Activated T-helper 1 cell treated with Interleukin-2 at 50 U/mL for 16 hours (primary cell): ENCODE measurements at places on chromosomes 16 and 17.

GRCh38 chr17:16215002-16215272 lies 397 bp downstream of the NCOR1 start:
- peak; percentile 19 for DNase-seq

- no peak for DNase-seq
Observed at GRCh38 chr17:69883120-69883519, 191.9 kb upstream of the KCNJ16 start.

DNA sequence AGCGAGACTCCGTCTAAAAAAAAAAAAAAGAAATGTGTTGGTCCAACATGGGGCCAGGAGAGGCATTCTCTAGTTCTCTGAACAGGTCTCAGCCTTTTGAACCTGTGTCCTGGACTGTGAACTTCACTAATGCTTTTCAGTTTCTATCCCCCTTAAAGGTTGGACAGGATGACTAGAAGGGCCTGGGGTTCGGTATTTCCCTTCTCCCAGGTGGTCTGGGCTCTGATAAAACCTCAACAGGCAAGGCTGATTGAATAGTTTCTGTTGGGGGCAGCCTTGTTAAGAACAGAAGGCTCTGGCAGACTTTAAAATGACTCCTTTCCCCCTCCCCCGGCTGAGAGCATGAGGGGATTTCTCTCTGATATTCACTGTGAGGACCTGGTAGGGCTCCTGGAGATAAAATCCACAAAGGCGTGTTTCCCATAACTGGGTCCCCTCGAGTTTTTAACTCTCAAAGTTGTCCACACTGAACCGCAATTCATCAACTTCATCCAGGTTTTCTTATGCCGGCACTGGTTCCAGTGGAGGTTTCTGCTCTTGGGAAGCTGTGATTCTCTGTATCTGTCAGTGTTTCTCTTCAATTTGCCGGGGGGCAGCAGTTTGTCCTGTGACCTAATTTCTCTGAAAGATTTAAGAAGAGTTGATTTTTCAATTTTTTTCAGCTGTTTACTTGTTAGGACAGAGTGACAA lies 91.3 kb downstream of the METRNL start:
- DNase-seq: no peak

DNA sequence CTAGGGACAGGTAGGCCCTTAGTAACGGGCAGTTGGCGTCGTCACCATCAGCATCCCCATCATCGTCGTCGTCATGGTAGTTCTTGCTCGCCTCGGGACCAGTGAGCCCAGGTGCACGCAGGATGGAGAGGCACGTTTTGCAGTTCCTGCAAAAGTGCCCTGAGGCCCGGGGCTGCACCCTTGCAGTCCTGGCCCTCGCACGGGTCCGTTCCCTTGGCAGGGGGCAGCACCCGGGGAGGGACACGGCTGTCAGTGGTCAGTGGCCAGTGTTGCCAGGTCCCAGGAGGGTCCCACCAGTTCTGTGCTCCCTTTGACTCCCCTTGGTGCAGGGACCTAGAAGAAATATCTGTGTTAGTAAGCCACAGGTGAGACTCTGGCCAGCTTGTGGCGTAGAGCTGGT lies 243.9 kb upstream of the CIBAR2 start:
- no peak for DNase-seq

DNA sequence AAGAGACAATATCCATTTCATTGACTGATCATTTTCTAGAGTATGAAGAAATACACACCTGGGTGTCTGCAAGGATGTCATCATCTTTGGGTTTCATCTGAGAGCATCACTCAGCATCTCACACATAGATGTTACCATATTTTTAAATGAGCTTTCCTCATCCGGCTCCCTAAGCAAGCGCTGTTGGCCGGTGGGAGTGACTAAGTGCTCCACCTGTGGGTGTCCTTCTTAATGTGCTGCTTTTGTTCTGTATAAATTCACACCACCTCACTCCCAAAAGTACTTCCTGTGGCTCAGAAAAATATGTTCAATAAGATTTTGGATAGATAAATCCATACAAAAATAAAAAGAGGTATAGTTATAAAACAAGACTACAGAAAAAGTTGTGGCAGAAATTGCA lies 7.4 kb downstream of the SSTR2 start:
- DNase-seq: no peak

- no peak for DNase-seq
Observed at GRCh38 chr16:49465661-49466528, 92.3 kb downstream of the C16orf78 start.

DNA sequence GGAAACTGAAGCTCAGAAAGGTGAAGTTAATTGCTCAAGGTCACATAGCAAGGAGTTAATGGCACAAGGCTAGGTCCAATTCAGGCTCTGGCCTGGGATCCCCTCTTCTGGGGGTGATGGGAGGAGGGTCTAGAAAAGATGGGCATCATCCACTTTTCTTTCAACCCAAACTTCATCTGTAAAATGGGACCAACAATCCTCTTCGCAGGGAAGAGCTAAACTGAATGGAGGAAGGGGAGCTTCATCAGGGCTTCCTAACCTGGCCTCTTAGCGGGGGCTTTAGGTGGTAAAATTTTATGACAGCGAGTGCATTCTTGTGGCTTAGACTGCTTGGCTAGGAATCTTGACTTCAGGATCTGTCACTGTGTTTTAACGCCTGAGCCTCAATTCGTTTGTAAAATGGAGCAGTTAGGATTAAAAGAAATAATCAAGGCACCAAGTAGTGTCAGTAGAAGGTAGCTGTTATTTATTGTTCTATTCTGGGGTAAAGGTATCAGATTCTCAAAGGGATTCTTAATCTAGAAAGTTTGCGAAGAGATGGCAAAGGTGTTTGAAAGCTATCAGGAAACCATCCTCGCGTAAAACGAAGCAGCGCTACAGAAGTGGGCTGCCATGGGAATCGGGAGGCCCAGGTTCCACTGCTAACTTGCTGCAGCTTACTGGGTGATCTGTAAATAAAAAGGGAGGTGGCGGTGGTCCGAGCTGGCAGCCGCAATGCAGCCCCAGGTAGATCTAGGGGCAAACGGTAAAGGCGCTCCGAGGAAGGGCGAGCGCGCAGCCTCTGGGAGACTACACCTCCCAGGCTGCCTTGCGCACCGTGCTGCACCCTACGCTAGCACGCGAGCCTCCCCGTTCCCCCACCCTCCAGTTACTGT lies 1.5 kb upstream of the SRCAP start:
- no peak for DNase-seq

DNA sequence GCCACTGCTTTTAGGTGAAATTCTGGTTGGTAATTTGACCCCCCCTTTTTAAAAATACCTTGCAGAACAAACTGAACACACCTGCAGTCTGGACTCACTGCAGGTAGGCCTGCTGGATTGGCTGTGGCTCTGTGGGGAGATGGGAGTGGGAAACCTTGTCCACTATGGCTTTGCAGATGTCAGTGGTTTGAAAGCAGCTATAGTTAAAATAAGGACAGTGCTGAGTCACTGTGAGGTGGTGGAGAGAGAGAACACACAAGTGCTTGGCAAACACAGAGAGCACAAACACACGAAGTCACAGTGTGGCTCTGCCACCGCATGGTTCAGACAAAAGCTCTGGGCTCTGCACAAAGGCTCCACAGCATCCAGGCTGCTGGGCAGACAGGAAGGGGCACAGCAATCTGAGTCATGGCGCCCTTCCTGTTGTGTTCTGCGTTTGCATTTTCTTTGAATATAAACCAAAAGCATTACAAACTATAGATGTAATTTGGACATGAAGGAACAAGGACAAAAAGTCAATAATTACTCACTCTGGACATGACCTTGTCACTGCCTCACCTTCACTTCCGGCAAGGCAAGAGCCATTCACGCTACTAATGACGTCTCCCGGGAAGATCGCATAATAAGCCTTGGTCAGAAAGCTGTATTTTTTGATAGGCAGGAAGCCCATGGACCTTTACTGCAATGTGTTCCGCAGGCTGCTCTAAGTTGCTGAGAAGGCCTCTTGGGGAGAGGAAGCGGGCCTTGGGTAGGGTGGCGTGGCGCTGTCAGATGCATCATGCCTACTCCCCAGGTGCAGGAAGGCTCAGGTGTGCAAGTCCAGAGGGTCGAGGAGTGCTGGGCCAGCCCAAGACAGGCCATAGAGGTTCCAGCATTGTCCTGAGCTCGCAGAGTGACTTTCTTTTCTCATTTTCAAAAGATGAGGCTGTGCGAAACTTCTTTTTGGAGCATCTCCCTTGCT lies 60.1 kb upstream of the MED9 start:
- peak; percentile 31 for DNase-seq

DNA sequence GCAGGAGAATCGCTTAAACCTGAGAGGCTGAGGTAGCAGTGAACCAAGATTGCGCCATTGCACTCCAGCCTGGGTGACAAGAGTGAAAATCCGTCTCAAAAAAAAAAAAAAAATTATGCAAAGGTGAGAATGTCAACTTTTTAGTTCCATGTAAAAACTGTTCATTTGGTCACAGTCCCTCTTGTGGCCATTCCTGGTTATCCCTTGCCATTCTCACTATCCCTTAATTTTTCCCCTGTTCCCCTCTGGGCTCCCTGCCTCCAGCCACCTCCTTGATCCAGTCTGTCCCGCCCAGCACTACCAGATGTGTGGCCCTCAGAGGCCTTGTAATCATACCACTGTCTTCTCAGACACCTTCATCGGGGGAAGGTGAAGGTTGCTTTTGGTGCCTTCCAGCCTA lies 23.4 kb downstream of the DCAF7 start:
- no peak for DNase-seq

DNA sequence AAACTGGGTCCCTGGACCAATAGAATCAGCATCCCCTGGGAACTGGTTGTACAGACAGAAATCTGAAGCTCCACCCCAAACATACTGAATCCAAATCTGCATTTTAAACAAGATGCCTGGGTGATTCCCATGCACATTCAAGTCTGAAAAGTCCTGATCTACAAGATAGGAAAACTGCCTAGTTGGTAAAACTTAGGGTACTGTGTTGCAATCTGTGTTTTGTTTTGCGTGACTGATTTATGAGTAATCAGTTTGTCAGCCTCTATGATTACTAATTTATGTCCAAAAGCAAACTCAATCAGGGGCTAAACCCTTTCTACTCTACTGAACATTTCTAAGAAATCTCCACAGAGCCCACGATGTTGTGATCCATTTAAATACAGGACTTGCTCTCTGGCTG lies 103.8 kb downstream of the YPEL2 start:
- no peak for DNase-seq
